ENCODE measurements at places on chromosomes 13 and 19.

DNA sequence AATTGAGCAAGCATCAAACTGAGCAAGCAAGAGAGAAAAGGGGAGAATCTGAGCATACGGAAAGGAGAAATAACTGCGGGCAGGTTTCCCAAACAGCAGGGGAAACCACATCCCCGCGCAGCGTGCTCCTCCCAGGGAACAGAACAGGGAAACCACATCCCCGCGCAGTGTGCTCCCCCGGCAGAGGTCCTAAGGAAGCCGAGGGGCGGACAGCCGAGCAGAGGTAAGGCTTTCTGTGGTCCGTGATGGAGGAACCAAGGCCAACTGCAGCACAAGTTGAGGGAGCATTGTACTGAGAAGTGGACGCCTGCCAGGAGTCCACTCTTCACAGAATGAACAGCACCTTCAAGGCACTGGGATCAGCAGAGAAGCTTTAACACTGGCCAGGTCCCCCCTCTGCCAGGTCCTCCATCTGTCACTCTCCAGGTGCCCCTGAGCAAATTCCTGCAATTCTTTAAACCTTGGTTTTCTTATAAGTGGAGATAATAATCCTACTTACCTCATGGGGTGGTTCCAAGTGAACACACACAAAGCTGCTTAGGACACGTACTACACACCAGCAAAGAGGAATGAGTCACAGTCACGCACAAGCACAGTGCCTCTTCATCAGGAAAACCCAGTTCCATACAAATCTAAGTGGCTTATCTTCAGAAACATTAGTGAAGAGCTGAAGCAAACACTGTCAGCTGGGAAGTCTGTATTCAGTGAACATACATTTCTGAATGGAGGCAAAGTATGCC lies 23.0 kb upstream of the LAMP1 start:
- no peak overlapping the region for H3K4me3 ChIP-seq
- no peak overlapping the region for H3K27ac ChIP-seq
- H3K27me3 ChIP-seq = no peaks in the 10 kb centered on the region
- H3K4me1 ChIP-seq = no peaks in the 10 kb centered on the region
- no peaks in the 10 kb centered on the region for H3K36me3 ChIP-seq

GRCh38 chr19:27738569-27739193 lies 1474.3 kb downstream of the UQCRFS1 start:
- no peaks in the 10 kb centered on the region for H3K4me1 ChIP-seq
- H3K36me3 ChIP-seq = peaks cover 8% of the 10 kb centered on the region
- H3K27ac ChIP-seq = no peak overlapping the region
- DNase-seq = no peak
- no peaks in the 10 kb centered on the region for H3K27me3 ChIP-seq

- H3K4me1 ChIP-seq = peaks cover 22% of the 10 kb centered on the region
- no peak overlapping the region for H3K27ac ChIP-seq
- no peak overlapping the region for H3K4me3 ChIP-seq
- DNase-seq = peak; percentile 40
- no peaks in the 10 kb centered on the region for H3K36me3 ChIP-seq
Observed at GRCh38 chr19:40607311-40608239, 6.4 kb downstream of the LTBP4 start.

DNA sequence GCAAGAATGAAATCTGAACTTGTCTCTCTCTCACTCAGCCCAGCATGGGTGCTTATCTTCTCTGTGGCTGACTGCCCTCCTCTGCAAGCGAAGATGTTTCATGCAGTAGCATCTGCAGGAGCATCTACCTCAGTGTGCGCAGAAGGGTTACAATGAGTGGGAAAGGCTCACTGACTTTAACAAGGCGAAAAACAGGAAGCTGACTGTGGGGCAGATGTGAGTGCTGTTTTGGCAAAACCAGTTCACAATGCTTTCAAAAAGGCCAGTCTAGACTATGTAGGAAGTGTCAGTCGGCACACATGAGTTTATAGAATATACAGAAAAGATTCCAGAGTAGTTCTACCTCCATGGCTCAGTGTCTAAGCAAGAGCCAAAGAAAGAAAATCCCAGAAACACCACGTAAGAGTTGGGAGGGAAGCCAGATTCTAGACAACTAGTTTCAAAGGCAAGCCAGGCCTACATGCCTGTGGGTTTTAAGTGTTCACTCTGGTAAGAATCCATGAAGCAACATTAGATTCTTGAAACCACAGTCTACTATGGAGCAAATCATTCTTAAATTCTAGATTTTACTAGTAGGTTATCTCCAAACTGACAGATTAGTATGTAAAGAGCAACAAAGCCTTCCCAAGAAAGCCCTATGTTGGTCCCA lies 124.5 kb downstream of the ABCC4 start:
- no peak overlapping the region for H3K4me3 ChIP-seq
- H3K27me3 ChIP-seq = no peaks in the 10 kb centered on the region
- no peak overlapping the region for H3K27ac ChIP-seq
- peaks cover 7% of the 10 kb centered on the region for H3K36me3 ChIP-seq
- DNase-seq = no peak

DNA sequence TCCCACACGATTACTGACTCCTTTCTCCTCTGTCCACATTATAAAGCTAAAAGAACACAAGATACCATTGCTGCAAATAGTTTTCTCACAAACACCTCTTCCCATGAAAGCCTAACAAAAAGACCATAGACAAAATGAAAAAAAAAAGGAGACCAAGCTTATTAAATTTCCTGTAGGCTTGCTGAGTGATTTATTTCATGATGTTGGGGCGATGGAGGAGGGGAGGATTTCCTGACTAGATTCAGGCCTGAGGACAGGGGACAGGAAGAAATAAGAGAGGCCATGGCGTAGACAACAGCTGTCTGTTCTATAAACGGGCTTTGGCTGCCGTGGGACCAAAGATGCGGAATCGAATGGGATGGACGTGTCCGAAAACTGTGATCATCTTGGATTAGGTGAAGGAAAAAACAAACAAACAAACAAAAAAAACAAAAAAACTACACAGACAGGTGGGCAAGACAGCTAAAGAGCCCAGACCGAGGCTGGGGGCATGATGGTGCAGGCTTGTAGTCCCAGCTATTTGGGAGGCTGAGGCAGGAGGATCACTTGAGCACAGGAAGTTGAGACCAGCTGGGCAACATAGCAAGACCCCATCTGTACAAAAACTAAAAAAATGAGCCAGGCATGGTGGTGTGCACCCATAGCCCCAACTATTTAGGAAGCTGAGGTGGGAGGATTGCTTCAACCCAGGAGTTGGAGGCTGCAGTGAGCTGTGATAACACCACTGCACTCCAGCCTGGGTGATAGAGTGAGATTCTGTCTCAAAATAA lies 5.3 kb downstream of the TMPRSS9 start:
- H3K4me3 ChIP-seq = no peak overlapping the region
- no peak overlapping the region for H3K27ac ChIP-seq
- peaks cover 4% of the 10 kb centered on the region for H3K4me1 ChIP-seq
- peaks cover 4% of the 10 kb centered on the region for H3K27me3 ChIP-seq
- H3K36me3 ChIP-seq = no peaks in the 10 kb centered on the region
- no peak for DNase-seq

DNA sequence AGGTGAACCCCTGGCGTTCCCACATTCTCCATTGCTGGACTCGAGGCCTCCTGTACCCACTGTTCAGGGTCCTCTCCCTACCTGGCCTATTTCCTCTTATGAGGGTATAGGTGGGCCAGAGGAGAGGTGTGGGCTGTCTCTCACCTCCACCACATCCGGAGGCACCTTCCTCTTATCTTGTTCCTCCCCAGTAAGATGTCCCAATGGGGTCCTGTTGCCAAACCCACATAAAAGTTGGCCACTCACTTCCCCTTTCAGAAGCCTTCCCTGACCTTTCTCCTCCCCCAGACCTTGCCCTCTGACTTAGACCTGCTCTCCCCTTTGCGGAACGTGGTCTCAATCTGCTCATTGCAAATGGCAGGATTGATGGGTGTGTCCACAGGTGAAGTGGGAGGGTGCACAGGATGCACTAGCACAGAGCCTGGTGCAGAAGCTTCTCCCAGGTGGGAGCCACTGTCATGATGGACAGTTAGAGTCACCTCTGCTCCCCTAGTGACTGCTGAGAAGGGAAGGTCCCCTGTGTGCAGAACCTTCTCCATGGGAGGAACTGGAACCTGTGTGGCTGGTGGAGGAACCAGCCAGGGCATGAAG lies 1.3 kb downstream of the CYP4F3 start:
- peak overlapping the region; percentile 90 for H3K27ac ChIP-seq
- H3K36me3 ChIP-seq = peaks cover 3% of the 10 kb centered on the region
- peaks cover 3% of the 10 kb centered on the region for H3K4me1 ChIP-seq
- no peaks in the 10 kb centered on the region for H3K27me3 ChIP-seq
- peak overlapping the region; percentile 74 for H3K4me3 ChIP-seq

DNA sequence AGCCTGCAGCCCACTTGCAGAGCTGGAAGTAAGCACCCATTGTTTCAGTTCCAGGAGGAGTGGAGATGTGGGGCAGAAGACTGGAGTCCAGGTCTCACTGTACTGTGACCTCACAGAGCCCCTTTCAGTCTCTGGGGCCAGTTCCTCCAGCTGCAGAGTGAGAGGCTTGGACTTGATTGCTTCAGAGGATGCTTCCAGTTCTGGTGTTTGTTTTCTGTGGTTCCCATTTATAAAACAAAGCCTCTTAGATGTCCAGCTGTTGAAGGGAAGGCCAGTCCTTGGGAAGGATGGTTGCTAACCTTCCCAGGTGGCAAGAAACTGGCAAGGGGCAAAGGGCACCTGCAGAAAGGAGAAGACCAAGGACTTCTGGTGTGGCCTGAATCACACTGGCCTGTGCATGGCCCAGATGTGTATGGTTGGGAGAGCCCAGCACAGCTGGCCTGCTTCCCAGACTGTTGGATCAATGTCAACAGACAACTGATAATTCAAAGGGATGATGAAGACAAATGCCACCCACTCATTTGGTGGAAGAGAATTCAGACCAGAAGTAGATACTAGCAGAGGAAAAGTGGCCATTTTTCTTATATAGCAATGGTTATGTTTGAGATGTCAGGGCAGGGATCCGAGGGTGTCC lies 218.5 kb downstream of the ZNF536 start:
- no peak overlapping the region for H3K4me3 ChIP-seq
- H3K4me1 ChIP-seq = no peaks in the 10 kb centered on the region
- H3K27me3 ChIP-seq = no peaks in the 10 kb centered on the region

DNA sequence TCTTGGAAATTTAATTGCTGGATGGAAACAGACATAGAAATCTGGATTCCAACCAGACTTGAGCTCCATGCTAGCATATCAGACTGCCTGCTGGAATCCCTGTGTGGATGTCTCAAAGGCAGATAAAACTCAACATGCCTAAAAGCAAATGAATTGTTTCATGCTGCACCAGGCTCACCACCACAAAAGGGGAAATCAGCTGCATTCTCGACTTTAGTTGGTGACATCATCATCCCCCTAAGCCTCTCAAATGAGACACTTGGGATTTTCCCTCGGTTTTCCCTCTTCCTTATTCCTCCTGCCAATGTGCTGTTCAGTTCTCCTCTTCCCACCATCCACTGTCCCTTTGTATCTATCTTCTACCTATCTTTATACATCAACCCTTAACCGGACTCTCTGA lies 134.3 kb downstream of the ZDHHC20 start:
- H3K36me3 ChIP-seq = no peaks in the 10 kb centered on the region
- H3K4me1 ChIP-seq = no peaks in the 10 kb centered on the region
- H3K4me3 ChIP-seq = no peak overlapping the region
- no peak overlapping the region for H3K27ac ChIP-seq
- H3K27me3 ChIP-seq = no peaks in the 10 kb centered on the region
- DNase-seq = no peak

GRCh38 chr13:102651392-102651791 lies 43.5 kb downstream of the METTL21C start:
- H3K27me3 ChIP-seq = no peaks in the 10 kb centered on the region
- no peak for DNase-seq
- H3K27ac ChIP-seq = no peak overlapping the region
- H3K36me3 ChIP-seq = peaks cover 24% of the 10 kb centered on the region

DNA sequence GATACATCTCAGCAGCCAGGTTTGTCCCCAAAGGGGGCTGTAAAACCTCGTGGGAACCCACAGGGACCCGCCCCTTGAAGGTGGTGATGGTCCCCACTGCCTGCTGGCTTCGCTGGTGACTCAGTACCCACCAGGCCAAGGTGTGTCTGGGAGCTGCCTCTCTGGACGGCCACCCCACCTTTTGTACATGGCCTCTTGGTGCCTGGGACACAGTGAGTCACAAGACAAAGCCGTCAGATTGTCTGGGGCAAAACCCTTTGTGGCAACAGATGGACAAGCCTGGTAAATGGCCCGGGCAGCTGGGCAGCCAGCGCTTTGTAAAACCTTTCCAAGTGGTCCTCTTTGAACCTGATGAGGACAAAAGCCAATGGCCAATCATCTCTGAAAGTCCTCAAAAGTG lies 27.9 kb upstream of the KLF2 start:
- no peaks in the 10 kb centered on the region for H3K36me3 ChIP-seq
- H3K4me1 ChIP-seq = peaks cover 2% of the 10 kb centered on the region
- no peak overlapping the region for H3K27ac ChIP-seq
- no peaks in the 10 kb centered on the region for H3K27me3 ChIP-seq
- no peak overlapping the region for H3K4me3 ChIP-seq
- DNase-seq = no peak

DNA sequence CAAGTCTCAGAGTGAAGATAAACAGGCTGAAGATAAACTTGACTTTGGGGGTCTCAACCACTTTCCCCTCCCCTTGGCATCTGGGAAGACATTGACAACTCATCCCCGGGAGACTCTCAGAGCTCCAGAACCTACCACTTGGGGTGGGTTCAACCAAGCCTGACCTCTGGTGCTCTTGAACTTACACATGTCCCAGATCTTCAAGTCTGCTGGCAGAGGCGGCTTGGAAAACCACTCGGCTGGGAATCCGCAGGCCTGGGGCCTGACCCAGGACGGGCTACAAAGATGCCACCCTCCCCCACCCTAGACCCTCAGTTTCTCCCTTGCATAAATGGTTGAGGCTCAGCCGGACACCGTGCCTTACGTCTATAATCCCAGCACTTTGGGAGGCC lies 512 bp downstream of the LRRC8E start:
- no peaks in the 10 kb centered on the region for H3K4me1 ChIP-seq
- H3K36me3 ChIP-seq = no peaks in the 10 kb centered on the region
- no peaks in the 10 kb centered on the region for H3K27me3 ChIP-seq
- no peak overlapping the region for H3K27ac ChIP-seq

- H3K4me3 ChIP-seq = peak overlapping the region; percentile 39
- H3K27me3 ChIP-seq = no peaks in the 10 kb centered on the region
- no peaks in the 10 kb centered on the region for H3K4me1 ChIP-seq
Observed at GRCh38 chr19:12778017-12778904, 2.9 kb upstream of the HOOK2 start.

GRCh38 chr19:12527034-12527836 lies 24.0 kb downstream of the ZNF564 start:
- peak; percentile 29 for DNase-seq
- H3K4me1 ChIP-seq = no peaks in the 10 kb centered on the region
- peaks cover 36% of the 10 kb centered on the region for H3K36me3 ChIP-seq
- no peaks in the 10 kb centered on the region for H3K27me3 ChIP-seq

DNA sequence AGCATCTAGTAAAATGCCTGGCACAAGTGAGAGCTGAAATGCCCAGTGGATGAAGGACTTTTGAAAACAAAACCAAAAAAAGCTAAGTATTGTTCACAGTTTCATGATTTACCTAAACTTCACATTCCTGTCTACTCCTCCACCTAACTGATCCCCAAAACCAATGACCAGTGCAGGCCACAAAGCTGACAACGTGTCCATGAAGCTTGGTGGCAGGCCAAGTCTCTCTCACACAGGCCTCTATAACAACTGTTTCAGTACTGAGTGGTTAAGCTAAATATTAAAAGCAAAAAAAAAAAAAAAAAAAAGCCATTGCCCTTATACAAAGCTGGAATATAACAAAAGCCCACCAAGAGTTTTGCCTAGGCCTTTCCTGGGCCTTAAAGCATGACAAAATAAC lies 36.4 kb downstream of the STK24 start:
- H3K4me1 ChIP-seq = peaks cover 13% of the 10 kb centered on the region
- H3K27ac ChIP-seq = peak overlapping the region; percentile 45
- H3K4me3 ChIP-seq = no peak overlapping the region
- DNase-seq = no peak

GRCh38 chr13:40193286-40194223 lies 472.9 kb downstream of the FOXO1 start:
- H3K4me3 ChIP-seq = no peak overlapping the region
- H3K27ac ChIP-seq = peak overlapping the region; percentile 18
- H3K36me3 ChIP-seq = no peaks in the 10 kb centered on the region
- H3K4me1 ChIP-seq = peaks cover 6% of the 10 kb centered on the region
- no peaks in the 10 kb centered on the region for H3K27me3 ChIP-seq
